ENCODE measurements at places on chromosomes 2 and 18. TPM values are rescaled to one million over a fixed set of nuclear protein-coding genes. Genes with fewer than 3 reads are reported as not detected.

DNA sequence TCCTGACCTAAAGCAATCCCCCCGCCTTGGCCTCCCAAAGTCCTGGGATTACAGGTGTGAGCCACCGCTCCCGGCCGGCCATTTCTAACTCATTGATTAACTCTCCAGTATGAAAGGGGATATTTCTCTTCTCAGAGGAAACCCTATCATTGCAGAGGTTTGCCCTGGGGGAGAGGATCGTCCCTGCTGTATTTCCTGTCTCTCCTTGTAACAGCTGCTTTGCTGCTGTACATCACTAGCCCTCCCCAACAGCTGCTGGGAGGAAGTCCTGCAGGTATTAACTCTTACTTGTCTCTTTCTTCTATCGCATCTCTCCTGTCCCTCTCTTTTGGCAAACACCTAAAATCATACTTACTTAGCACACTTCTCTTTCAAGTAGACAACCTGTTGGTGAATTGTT lies 219.0 kb upstream of the DSEL start:
- DNase-seq: no peak

GRCh38 chr2:191789796-191790195 lies 57.1 kb downstream of the CAVIN2 start:
- no peak for DNase-seq

- DNase-seq: no peak
Measured at GRCh38 chr2:171431677-171432167, 2.1 kb downstream of the METTL8 start.

DNA sequence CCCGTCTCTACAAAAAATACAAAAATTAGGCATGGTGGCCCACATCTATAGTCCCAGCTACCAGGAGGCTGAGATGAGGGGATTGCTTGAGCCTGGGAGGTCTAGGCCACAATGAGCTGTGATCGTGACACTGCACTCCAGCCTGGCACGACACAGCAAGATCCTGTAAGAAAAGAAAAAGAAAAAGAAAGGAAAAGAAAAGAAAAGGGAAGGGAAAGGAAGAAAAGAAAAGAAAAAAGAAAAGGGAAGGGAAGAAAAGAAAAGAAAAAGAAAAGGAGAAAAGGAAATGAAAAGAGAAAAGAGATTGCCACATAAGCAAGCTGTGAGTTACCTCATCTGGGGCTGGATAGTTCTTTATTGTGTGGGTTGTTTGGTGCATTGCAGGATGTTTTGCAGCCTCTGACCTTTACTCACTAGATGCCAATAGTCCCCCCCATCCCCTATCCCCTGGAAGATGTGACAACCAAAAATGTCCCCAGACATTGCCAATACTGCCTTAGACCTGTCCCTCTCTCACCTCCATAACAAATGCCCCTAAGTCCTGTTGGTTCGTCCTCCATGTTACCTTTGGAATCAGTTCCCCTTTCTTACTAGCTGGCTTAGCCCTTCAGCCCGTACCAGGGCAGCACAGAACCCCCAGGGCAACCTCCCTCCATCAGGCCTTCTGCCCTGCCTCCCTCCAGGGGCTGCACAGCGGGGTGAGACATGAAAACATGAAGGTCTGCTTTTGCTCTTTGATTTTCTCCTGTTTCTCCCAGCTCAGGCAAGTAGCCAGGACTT lies 8.9 kb downstream of the ASPRV1 start:
- DNase-seq: no peak

Gene EIF4E2
- total RNA-seq: 41.0 TPM

GRCh38 chr2:147374423-147374811 lies 470.4 kb upstream of the ACVR2A start:
- no peak for DNase-seq

GRCh38 chr2:241014764-241015163 lies 16.3 kb downstream of the SNED1 start:
- DNase-seq: peak; percentile 42

DNA sequence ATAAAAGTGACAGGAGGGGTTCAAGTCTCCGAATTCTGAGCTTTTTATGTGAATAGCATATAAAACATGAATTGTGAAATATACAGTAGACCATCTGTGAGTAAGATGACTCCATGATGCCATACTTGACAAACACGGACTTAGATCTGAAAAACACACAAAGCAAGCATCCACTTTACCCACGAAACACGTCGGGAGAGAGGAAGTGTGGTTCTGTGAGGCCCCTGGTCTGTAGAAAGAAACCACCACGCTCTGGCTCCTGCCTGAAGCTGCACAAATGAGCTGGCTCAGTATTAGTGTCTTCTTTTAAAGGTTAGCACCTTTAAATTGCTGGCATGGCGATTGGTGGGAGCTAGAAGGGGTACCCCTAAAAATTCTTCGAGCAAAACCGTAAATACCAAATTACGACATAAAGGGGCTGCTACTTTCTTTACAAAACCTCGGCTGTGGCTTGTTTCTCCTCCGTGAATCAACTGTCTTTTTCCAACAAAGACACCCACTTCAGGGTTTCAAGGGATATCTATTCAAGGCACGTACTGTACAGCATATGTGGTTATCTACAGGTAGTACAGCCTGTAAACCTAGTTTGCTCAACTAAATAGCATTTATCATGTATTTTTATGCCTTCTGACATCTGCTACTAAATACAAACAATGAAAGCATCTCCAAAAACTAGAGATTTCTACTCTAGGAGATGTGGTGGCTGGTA lies 70.9 kb downstream of the AFF3 start:
- no peak for DNase-seq

GRCh38 chr2:98927027-98927426 lies 9.0 kb downstream of the CRACDL start:
- no peak for DNase-seq

DNA sequence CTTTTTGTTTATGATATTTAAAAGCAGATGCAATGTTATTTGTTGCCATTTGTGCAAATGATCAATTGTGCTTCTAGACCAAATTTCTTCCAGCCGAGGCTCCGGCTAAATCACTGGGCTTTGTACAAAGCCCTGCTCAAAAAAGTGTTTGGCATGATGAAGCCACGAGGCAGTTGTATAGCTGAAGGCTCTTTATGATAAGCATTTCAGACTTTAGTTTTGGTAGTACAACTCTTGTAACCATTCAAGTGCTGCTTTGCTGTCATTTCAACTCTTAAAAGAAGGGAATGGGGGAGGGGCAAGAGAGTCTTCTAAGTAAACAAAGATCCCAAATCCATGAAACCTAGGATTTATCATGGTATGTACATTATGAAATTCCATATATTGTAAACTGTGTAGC lies 3.3 kb upstream of the ZNF532 start:
- no peak for DNase-seq

DNA sequence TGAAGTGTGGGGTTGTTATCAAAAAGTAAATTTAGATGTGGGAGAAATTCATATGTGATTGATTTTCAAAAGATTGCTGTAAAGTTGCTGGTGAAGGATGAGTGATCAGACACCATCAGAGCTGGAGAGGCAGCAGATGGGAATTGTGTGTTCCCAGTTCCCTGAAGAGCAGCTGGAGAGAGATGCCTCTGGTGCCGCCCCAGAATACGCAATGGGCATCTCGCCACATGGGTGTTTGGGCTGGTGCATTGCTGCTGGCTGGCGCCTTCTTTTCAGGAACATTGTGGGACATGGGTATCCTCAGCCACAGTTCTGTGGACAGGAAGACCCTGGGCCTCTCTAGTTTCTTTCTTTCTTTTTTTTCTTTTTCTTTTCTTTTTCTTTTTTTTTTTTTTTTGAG lies 11.9 kb downstream of the ATG4B start:
- no peak for DNase-seq

DNA sequence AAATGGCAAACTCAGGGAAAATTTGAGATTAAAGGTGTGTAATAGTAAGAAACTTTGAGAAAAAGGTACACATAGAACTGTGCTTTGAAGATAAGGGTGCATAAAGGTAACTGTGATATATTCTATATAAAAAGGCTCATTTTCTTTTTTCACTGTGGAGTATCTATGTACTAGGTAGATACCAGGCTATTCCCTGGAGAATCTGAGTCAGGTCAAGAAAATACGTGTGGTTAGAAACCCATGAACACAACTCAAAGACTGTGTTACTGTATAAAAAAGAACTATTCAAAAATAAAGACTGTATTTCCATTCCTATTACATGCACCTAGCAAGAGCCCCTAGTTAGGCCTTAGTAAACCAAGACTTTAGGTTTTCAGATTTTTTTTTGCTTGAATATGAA lies 100.1 kb upstream of the GRB14 start:
- no peak for DNase-seq

Gene DSG1
- total RNA-seq: 0.04 TPM

Gene TMEM37
- total RNA-seq: 7.1 TPM

- no peak for DNase-seq
Measured at GRCh38 chr2:197940382-197940781, 136.0 kb downstream of the PLCL1 start.

Gene LAMA3
- total RNA-seq: 47.3 TPM

Gene MC5R
- not detected for total RNA-seq

DNA sequence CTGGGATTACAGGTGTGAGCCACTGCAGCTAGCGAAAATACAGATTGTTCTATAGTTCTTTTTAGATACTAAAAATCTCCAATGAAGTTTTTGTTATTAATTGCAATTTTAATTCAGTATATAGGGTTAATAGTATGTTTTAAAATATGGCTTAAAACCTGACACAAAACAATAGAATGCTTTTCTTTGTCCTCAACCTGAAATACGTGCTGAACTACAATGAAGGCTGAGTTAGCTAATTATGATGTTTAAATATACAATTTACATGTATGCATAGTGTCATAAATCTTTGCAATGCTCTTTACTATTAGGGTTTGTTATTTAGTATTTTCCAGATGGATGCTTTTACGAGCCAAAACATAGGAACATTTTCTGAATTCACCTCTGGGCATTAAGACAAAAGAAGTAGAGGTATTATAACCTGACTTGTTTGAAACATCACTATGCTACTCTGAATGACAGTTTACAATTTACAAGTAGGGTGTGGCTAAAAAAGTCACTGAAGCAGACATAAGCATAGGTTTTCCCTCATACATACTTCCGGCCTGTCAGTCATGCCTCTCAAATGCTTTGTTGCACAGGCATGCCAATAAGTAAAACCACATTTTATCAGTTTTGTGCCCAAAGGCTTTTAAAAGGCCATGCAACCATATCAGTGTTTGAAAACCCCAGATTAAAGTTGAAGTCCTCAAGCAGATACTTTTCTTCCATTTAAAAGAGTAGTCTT lies 168.3 kb downstream of the OTX1 start:
- no peak for DNase-seq

GRCh38 chr18:48634491-48634890 lies 95.7 kb downstream of the CTIF start:
- DNase-seq: no peak

DNA sequence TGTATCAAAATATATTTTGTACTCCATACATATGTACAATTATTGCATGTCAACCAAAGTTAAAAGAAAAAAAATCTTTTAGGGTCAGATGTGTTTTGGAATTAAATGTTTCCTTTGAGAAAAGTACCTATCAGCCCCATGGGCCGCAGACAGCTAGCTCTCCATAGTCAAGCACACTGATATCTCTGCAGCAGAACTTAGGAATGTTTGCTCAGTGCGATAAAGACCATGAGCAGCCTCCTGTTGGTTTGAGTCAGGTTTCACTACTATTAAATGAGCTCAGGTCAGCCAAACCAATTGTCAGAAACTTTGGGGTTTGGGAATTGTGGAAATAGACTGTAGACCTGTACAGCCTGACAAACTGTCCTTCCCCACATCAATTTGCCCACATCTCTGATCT lies 33.7 kb downstream of the LCT start:
- no peak for DNase-seq

Gene SERPINB11
- total RNA-seq: not detected

GRCh38 chr2:149737896-149738295 lies 150.3 kb upstream of the MMADHC start:
- DNase-seq: no peak

- DNase-seq: peak; percentile 42
Measured at GRCh38 chr2:109453371-109453995, 160.3 kb downstream of the SEPTIN10 start.

Data from sciatic nerve (tissue), 2 donors.